ENCODE measurements at places on chromosomes 13 and 19. TPM values are rescaled to one million over a fixed set of nuclear protein-coding genes. Genes with fewer than 3 reads are reported as not detected.

GRCh38 chr13:39374741-39375189 is 228.2 kb downstream of the LHFPL6 start:
- no peak overlapping the region for H3K27ac ChIP-seq
- no peaks in the 10 kb centered on the region for H3K4me1 ChIP-seq
- H3K36me3 ChIP-seq: no peaks in the 10 kb centered on the region
- H3K4me3 ChIP-seq: no peak overlapping the region
- no peak for DNase-seq
- H3K27me3 ChIP-seq: peaks cover 15% of the 10 kb centered on the region

DNA sequence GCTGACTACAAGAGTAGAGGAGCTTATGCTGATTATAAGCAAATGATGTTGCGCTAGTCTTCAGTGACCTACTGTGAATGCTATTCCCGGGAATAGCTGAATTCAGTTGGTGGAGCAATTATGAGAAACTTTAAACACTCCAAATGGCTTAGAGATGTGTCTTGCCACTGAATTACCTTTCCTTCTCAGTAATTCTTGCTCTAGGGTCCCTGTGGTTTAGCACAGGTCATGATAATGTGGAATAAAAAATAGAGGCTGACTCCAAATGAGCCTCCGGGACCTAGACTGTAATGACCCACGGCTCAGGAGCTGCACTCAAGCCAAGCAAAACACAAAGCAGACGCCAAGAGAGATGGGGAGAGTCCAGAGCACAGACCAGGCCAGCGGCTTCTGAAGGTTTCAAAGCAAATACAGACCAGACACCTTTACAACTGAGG is 124.7 kb downstream of the RGCC start:
- no peak for DNase-seq
- no peak overlapping the region for H3K4me3 ChIP-seq
- H3K27ac ChIP-seq: no peak overlapping the region
- no peaks in the 10 kb centered on the region for H3K4me1 ChIP-seq
- no peaks in the 10 kb centered on the region for H3K36me3 ChIP-seq

DNA sequence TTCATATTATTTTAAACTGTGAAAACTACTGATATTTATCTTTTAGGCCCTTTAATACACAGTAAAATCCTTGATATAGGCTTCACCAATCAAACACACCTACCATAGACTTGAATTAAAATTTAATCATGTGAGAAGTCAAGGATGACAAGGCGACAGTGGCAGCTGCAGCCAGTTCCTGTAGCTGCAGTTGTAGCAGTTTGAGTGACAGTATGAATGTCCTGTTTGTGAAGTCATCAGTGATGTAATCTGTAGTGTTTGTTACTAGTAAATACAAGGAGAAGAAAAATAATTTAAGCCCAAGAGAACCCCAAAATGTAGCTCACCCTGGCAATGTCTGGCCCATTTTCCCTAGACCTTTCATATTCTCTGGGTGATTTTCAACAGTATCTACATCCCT is 897.0 kb downstream of the SLITRK6 start:
- no peak for DNase-seq
- H3K4me1 ChIP-seq: no peaks in the 10 kb centered on the region
- no peak overlapping the region for H3K27ac ChIP-seq
- no peaks in the 10 kb centered on the region for H3K36me3 ChIP-seq
- H3K27me3 ChIP-seq: no peaks in the 10 kb centered on the region
- no peak overlapping the region for H3K4me3 ChIP-seq

DNA sequence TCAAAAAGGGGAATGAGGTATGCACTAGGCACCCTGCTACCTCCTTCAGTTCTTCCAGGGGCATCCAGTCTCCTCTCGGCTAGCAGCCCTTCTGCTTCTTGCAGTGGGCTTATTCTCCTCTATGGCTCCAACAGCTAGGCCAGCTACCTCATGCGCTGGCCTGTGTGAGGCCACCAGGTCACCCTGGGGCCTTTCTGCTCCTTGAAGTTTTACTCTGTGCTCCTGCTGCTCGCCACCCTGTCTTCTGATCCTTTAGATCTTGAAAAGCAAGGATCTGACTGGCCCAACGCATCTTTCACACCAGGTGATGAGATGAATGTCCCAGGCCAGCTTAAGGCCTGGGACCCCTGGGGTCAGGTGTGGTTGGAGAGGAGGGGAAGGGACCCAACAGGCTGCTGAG is 66.2 kb downstream of the RUBCNL start:
- H3K36me3 ChIP-seq: no peaks in the 10 kb centered on the region
- DNase-seq: no peak
- H3K4me3 ChIP-seq: no peak overlapping the region

DNA sequence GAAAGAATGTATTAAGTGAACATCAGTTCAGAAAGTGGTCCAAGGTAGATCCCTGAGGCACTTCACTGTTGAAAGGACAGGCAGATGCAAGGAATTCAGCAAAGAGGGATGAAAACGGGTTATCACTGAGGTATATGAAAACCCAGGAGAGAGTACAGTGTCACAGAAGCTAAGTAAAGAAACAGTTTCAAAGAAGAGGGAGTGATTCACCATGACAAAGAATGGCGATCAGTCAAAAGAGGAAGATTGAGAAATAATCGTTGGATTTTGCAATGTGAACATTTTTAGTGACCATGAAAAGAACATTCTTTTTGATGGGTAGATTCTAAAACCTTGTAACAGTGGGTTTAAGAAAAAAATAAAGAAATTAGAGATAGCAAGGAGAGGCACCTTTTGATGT is 99.3 kb downstream of the EPSTI1 start:
- no peaks in the 10 kb centered on the region for H3K36me3 ChIP-seq
- no peak overlapping the region for H3K27ac ChIP-seq
- no peaks in the 10 kb centered on the region for H3K27me3 ChIP-seq
- H3K4me3 ChIP-seq: no peak overlapping the region

DNA sequence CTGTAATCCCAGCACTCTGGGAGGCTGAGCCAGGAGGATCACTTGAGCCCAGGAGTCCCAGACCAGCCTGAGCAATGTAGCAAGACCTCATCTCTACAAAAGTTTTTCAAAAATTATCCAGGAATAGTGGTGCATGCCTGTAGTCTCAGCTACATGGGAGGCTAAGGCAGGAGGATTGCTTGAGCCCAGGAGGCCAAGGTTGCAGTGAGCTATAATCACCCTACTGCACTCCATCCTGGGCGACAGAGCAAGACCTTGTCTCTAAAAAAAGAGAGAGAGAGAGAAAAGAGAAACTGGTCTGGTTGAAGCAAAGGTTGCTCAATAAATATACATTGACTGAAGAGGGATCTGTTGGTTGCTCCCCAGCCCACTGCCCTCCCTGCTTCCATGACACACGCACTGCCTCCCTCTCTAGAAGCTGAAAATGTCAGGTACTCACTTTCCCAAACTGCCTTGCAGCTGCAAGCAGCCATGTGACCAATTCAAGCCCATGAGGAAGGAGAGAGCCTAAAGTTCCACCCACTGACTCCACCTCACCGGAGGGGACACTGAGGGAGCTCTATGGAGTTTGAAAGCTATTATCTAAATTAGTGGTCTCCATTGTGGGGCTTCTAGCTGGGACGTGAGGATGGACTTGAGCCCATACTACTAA is 14.0 kb downstream of the CEACAM16 start:
- peaks cover 6% of the 10 kb centered on the region for H3K36me3 ChIP-seq
- no peak for DNase-seq
- no peak overlapping the region for H3K4me3 ChIP-seq
- peaks cover 2% of the 10 kb centered on the region for H3K4me1 ChIP-seq
- H3K27ac ChIP-seq: no peak overlapping the region

DNA sequence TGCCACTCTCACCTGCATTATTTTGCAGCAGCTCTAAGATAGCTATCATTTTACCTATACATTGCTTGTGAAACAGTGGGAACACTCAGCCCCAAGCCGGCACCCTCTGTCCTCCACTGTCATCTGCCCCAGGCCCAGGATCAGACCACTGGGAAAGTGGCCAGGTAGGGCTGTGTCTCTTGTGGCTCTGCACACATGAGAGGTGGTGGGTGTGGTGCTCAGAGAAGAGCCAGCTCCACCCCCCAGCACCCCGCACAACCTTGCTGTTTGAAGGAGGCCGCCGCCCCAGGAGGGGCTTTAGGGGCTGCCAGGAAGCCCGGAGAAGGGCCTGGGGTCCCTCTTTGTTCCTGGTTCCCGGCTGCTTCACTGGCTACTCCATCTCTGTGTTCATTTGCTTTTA is 26.6 kb downstream of the PPP1R37 start:
- H3K36me3 ChIP-seq: peaks cover 23% of the 10 kb centered on the region
- DNase-seq: no peak
- H3K4me3 ChIP-seq: no peak overlapping the region
- peaks cover 51% of the 10 kb centered on the region for H3K4me1 ChIP-seq
- no peak overlapping the region for H3K27ac ChIP-seq

DNA sequence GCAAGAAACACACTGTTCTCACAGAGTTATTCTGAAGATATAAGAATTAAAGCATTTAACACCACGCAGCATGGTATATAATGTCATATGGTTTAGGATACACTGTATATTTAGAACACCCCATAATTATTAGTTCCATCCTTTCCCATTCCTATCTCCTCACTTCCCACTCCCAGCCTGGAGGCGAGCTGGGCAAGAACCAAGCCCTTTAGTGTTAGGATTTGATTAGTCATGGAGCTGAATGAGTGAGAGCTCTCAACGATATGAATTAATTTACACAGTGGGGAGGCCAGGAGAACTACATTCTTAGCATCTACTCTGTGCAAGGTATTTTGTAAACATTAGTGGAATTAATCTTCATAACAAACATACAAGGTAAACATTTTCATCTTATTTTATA is 934.3 kb downstream of the DIAPH3 start:
- no peak overlapping the region for H3K4me3 ChIP-seq
- H3K4me1 ChIP-seq: no peaks in the 10 kb centered on the region
- H3K36me3 ChIP-seq: no peaks in the 10 kb centered on the region
- no peaks in the 10 kb centered on the region for H3K27me3 ChIP-seq
- no peak for DNase-seq
- H3K27ac ChIP-seq: no peak overlapping the region

Gene SH2D3A
- 64.0 TPM for total RNA-seq

DNA sequence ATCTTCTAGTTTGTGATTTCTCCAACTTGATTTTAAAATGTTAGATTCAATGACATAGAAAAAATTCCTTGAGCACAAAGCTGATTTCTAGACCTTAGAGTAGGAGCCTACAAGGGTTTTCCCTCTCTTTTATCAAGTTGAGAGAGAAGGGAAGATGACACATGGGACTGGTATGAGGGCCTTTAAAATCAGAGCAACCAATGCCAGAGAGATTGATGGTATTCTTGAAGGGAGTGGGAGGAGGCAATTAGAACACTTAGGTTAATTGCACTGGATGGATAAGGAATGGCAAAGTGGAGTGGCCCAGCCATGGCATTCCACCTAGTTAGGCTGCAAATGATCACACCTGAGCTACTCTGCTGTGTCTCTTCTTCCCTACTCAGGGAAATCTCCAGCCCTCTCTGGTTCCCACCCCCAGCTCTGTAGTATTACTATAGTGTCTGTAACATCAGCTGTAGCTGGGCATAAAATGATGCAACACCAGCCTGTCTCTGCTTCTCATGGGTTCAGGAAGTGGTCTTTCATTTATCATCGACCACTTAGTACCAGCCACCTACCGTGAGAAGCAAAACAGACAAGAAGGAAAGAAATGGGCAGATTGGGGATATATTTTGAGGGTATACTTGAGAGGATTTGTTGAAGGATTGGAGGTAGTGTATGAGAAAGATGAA is 333.6 kb downstream of the DLEU7 start:
- no peaks in the 10 kb centered on the region for H3K27me3 ChIP-seq
- no peak overlapping the region for H3K27ac ChIP-seq
- H3K4me1 ChIP-seq: no peaks in the 10 kb centered on the region
- no peak overlapping the region for H3K4me3 ChIP-seq
- DNase-seq: no peak

DNA sequence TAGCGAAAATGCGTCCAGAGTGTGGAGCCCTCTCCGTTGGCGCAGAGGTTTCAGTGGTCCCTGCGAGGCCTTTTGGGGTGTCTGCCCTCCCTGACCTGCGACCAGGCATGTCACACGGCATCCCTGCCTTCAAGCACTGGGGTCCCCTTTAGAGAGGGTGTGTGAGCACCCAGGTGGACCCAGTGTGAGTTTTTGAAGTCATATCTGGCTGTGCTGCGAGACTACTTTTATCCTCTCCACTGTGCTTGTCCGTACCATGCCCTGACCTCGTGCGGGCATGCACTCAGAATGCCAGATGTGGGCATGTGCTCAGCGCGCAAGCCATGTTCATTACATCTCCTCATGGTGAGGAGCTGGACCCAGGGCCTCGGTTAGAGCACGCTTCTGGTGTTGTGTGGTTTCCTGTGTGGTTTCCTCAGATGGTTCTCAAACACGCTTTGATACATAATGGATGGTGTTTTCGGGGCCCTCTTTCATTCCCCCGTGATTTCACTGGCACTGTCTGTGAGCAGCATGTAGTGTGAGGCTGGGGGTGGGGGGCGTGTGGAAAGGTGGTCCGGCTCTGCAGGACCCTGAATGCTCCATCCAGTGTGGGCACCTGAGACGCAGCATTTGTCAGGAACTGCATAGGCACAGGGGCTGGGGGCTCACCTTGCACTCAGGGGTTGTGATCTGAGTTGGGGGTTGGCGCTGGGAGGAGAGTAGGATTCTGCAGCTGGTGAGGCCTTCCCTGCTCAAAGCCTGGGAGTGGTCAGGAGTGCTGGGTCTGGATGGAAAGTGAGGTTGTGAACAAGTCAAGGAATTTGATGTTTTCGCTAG is 2.3 kb downstream of the TFDP1 start:
- no peak for DNase-seq
- peaks cover 13% of the 10 kb centered on the region for H3K36me3 ChIP-seq
- no peaks in the 10 kb centered on the region for H3K27me3 ChIP-seq
- no peak overlapping the region for H3K4me3 ChIP-seq

Gene FBXO27
- 14.6 TPM for total RNA-seq

- no peaks in the 10 kb centered on the region for H3K27me3 ChIP-seq
- H3K27ac ChIP-seq: no peak overlapping the region
- no peak overlapping the region for H3K4me3 ChIP-seq
- H3K36me3 ChIP-seq: peaks cover 35% of the 10 kb centered on the region
- no peak for DNase-seq
Observed at GRCh38 chr19:33390908-33391630, 17.6 kb downstream of the CEBPG start.

DNA sequence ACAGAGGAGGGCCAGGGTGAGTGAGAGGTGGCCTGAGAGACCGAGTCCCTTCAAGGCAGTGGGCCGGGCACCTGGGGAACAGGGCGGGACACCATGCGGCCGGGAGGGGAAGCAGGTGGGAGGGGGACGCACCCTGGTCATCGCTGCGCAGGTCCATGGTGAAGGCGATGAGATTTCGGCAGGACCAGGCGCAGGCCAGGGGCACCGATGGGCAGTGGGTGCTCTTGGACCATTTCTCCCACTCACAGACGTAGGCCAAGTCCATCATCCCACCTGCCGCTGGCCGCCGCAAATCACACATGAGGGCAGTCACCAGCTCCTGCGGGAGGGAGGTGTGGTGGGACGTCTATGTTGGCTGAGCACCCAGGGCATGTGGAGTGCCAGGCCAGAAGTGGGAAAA is 2.2 kb downstream of the MED16 start:
- no peak for DNase-seq
- no peaks in the 10 kb centered on the region for H3K4me1 ChIP-seq
- H3K27ac ChIP-seq: no peak overlapping the region
- H3K36me3 ChIP-seq: peaks cover 50% of the 10 kb centered on the region
- peak overlapping the region; percentile 39 for H3K4me3 ChIP-seq
